ENCODE measurements at places on chromosomes 7 and 10.

- no peak for DNase-seq
Measured at GRCh38 chr10:11789306-11789705, 33.9 kb upstream of the PROSER2 start.

GRCh38 chr7:26329520-26330255 lies 38.0 kb downstream of the SNX10 start:
- DNase-seq, result no peak

DNA sequence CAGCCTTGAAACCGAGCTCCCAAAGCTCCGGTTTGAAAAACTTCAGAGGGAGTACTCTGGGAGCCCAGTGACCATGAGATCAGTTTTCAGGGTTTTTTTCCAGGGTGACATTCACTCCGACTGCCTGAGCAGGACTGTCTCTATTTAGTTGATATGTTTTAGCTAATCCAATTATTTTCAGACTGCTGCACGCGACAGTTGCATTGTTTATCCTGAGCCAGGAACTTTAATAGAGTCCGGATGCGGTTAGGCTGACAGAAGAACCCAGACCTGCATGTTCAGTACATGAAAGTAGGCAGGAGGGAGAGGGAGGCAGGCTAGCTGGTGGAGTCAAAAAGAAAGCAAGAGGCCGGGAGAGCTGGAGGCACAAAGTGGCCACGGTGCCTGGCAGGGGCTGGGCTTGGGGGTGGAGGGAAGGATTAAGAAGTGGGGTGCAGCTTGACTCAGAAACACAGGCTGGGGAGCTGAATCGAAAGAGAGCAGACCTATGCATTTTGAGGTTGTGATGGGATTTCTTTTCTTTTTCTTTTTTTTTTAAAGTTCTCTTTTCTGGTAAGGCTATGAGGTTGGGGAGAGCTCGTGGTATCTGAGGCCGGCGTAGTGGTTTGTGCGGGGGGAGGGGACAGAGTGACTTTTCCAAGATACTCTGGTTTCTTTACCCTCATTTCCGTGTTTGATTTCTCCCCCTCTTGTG lies 5.7 kb downstream of the GATA3 start:
- DNase-seq, result no peak

DNA sequence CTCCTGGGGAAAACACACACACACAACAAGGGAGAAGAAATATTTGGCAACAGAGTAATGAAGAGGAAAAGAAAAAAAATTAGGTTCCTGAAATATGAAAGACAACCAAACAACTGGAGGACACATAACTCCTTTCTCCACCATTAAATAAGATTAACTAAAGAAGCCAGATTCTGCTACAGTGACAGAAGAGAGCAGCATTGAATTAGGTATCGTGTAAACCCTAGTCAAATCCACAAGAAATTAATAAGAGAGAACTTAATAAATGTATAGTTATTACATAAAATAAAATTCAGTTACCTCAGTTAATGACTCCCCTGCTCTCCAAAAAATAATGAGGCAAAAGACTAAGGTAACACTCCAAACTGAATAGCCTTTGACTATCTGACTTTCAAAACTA lies 306.7 kb downstream of the CRPPA start:
- DNase-seq, result no peak

- DNase-seq, result no peak
Measured at GRCh38 chr10:114274616-114275453, 35.8 kb downstream of the VWA2 start.

All from stimulated activated CD8-positive, alpha-beta memory T cell treated with anti-CD3 and anti-CD28 coated beads, Interleukin-4, amount 100 ng/mL, for 24 hours (primary cell).